Putamen (tissue), 1 donor: ENCODE measurements at places on chromosomes 1 and 21.
A peak's percentile ranks its signal among the peaks of the same experiment; 100 is the strongest.

- no peak for DNase-seq
Measured at GRCh38 chr1:234727018-234727940, 117.3 kb upstream of the IRF2BP2 start.

- DNase-seq = no peak
Measured at GRCh38 chr1:43648221-43648847, 1.6 kb upstream of the KDM4A start.

DNA sequence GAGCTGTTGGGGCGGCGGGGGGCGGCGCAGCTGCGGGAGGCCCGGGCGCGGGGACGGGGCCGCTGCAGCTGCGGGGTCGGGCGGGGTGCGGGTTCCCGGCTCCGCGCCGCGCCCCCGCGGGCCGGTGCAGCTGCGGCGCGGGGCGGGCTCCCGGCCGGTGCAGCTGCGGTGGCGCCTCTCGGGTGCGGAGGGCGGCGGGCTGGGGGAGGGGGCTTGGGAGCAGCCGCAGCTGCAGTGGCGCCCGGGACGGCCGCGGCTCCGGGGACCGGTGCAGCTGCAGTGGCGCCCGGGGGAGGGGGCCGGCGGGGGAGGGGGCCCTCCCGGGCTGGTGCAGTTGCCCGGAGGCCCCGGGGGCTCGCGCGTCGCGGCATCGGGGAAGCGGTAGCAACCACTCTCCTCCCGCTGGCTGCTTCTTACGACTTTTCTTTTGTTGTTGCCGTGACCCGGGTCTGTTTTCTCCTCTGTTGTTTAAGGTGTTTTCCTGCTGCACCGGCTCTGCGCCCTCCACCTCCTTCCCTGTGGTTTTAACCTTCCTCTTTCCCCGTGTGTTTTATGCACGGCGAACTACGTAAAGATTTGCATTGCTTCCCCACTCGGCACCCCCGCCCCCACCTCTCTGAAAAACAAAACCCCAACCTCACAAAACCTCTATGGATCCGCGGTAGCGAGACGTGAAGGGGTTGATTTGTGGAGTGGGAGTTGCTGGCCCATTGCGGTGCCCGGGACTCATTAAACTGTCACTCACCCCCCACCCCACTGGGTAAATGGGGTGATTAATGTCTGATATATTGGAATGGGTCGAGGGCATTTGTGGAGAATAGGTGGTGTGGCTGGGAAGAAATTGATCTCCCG is 1.7 kb upstream of the ZBTB18 start:
- DNase-seq = peak; percentile 77

- no peak for DNase-seq
Measured at GRCh38 chr21:44575307-44576024, 1.9 kb downstream of the KRTAP10-4 start.

GRCh38 chr1:26923711-26924110 is 2.2 kb downstream of the NUDC start:
- DNase-seq = no peak

DNA sequence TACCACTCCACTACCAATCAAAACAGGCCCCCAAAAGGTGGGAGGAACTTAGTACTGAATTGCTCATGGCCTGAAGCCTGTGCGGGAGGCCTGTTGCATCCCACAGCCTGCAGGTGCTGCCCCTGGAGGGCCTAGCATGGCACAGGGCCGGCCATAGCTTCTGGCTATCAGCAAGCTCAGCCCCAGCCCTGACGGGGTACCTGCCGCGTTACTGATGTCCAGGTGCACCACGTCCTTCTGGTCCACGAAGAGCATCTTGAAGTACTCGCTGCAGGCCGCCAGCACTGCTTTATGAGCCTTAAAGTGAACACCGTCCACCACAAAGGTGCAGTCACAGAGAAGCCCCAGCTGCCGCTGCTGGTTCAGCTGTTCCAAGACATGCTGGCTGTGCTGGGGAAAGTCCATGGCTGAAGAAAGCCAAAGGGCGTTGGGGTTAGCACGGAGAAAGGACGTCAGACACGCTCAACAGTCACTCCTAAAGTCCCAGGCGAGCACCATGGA is 27.8 kb downstream of the ZBTB17 start:
- no peak for DNase-seq

- DNase-seq = no peak
Measured at GRCh38 chr1:42971841-42972291, 13.2 kb upstream of the SLC2A1 start.

GRCh38 chr1:97164276-97164639 is 442.7 kb downstream of the PTBP2 start:
- DNase-seq = no peak

DNA sequence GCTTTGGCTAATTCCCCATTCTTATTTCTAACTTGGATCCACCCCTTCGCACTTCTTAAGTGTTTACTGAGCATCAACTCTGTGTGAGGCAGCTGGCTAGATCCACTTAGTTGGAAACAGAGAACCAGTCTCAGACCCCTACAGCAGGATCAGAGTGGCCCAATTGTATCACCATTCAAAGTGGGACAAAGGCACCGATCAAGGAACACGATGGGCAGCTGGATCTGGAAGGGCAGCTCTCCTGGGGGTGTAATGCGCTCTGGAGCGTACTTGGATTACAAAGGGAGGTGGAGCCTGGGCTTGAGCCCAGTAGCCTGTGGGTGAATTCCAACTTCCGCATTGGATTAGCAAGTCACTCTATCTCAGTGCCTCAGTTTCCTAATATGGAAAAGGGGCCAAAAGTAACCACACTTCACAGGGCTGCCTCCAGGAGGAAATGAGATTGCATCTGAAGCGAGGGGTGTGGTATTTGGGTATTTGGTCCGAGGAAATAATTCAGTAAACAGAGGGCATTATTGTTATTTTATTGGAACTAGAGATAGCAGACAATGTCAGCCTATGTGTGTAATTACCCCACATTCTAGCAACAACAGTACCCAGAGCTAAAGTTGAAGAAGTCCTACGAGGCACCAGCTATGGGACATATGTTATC is 11.9 kb downstream of the ECE1 start:
- DNase-seq = peak; percentile 56

- peak; percentile 74 for DNase-seq
Measured at GRCh38 chr1:224767031-224767430, 150.9 kb downstream of the CNIH3 start.

GRCh38 chr21:28769683-28770082 is 223.0 kb downstream of the LTN1 start:
- no peak for DNase-seq

DNA sequence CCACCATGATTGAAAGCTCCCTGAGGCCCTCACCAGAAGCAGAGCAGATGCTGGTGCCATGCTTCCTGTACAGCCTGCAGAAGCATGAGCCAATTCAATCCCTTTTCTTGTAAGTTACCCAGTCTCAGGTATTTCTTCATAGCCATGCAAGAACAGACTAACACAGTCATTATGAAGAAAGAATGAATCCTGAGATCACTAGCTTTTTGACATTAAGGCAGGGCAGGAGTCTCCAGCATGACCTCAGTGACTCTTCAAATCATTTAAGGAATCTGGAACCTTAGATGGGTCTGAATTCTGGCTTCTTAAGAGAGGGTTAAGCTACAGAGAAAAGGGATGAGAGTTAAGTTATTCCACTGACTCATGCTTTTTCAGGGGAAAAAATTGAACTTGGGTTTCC is 79.0 kb downstream of the PTPN14 start:
- DNase-seq = no peak

- DNase-seq = no peak
Measured at GRCh38 chr1:200527670-200528069, 92.9 kb downstream of the KIF14 start.

GRCh38 chr1:60670302-60670701 is 412.1 kb upstream of the NFIA start:
- DNase-seq = no peak

DNA sequence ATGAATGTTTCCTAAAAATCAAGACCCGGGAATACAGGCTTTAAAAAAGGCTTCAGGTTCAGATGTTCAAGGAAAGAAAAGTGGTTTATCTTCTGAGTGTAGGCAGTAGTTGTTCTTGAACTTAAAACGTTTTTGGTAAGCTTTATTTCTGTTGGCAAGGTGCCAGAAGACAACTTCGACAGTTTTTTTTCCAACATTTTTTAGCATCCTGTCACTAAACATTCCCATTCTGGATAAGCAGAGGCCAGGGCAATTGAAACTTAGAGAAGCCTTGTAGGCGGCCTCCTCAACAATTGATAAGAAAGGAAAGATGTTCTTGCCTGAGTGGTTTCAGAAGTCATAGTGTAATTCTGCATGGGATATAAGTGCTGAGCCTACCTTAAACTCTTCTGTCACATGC is 66.7 kb downstream of the PATJ start:
- no peak for DNase-seq

GRCh38 chr1:32413507-32414185 is 19.4 kb upstream of the BSDC1 start:
- peak; percentile 42 for DNase-seq
